HS-5 (cell line): ENCODE measurements at places on chromosomes 3 and 15.

DNA sequence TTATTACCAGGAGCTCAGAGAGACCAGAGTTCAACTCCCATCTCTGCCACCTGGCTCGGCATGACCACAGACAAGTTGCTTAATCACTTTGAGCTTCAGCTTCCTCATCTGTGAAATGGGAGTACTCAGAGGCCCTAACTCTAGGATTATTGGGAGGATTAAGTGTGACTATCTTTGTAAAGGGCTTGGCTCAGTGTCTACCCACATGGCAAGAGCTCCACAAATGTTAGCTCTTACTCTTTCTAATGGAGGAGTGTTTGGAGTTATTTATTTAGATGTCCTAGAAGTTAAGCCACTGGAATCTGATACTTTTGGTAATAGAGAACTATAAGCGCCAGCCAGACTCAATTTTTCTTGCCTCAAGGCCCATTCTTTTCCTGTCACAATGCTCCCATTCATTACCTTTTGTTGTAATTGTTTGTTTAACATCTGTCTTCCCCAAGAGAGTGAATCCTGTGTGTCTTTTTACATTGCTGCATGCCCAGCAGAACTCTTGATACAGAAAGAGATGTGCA, 12.3 kb upstream of the LMCD1 start:
- DNase-seq = no peak

- no peak for DNase-seq
These were observed 105.0 kb downstream of the IQCH start for GRCh38 chr15:67359431-67360079.

GRCh38 chr3:50155891-50156290, 767 bp downstream of the SEMA3F start:
- no peak for DNase-seq

GRCh38 chr3:38131621-38132369, 5.1 kb downstream of the ACAA1 start:
- no peak for DNase-seq

- no peak for DNase-seq
These were observed 66.6 kb downstream of the USF3 start for GRCh38 chr3:113629584-113630421.

DNA sequence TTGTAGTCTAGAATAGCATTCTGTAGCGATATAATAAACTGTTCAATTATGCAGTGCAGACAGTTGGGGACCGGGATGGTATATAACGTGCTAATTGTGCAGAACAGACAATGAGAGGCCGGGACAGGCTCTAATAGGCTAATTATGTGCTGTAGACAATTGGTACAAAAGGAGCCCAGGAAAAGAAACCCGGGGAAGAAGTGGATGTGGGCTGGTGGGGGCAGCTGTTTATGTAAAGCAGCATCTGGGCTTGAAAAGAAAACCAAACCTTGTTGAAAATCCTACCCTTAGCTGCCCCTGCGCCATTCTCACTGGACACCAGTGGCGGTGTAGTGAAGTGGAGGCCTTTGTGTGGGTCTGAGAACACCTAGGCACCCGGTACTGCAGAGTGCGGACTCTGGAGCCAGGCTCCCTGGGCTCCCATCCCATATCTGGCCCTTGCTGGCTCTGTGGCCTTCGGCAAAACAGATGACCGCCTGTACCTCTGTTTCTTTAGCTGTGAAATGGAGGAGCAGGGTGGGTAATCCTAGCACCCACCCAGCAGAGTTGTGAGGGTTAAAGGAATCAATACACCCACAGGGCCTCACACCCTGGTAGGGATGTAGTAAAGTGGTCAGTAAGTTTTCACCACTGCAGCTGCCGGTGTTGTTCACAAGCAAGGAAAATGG, 51.5 kb downstream of the CMTM6 start:
- no peak for DNase-seq

DNA sequence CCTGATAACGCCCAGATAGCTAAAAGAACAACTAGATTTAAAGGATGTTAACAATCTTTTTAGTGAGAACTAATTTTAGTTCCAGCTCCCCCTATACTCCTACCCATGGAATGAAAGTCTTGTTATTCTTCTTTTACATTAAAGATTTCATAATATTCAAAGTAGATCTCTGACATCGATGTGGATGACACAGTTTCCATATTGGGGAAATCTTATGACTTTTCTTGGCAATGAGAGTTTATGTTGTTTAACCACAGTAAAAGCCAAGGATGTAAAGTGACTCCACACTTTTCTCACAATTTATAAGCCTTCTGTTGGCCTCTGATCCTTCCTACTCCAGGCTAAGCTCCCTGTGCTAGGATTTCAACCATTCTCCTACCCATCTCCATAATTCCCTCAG, 332.6 kb upstream of the KCNMB2 start:
- DNase-seq = no peak

DNA sequence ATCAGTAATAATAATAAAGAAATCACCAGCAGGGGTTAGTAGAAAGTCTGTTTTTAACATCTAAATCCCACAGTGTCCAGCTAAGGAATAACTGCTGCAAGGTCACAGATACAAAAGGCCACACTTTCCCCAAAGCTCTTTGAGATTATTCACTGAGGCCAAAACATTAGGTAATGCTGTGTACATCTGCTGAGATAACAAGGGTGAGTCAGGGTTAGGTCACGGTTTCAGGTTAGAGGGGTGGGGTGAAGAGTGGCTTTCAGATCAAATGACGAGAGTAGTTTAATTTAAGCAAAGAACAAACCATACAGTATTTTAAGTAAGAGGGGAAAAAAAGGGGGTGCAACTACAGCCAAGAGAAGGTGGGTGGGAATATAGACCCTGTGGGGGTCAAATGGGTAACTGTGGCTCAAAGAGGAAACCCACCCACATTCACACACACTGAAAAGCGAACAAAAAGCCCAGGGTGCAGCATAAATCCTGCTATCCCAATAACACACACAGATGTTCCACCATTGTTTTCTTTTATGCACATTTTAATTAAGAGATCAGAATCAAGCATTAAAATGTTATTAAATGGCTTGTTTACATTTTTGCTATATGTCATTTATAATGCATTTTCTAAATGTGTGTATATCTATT, 412.9 kb downstream of the TIGIT start:
- DNase-seq = peak; percentile 60

DNA sequence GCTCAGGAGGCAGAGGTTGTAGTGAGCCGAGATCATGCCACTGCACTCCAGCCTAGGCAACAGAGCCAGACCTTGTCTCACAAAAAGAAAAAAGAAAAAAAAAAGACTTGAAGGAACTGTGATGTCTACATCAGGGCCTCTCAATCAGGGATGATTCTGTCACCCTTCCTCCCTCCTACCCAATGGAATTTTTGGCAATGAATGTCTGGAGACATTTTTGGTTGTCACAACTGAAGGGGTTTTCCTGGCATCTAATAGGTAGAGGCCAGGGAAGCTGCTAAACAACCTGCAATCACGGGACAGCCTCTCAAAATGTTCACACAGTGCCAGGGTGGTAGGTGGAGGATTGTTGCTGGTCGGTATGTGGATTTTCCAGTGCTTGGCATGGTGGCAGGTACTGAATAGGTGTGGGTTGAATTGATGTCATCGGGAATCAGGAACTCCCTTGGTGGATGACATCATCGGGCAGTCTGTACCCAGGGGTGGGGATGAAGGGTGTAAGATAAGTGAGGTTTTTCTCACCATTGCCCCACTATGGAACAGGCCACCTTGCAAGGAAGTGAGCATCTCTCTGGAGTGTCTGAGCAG, 71.3 kb downstream of the MESD start:
- no peak for DNase-seq

GRCh38 chr3:177300039-177300833, 103.0 kb upstream of the TBL1XR1 start:
- no peak for DNase-seq

- no peak for DNase-seq
These were observed 2.2 kb downstream of the DYNLT2B start for GRCh38 chr3:196315821-196316220.

- DNase-seq = no peak
These were observed 4.1 kb upstream of the AMOTL2 start for GRCh38 chr3:134378384-134378783.

- no peak for DNase-seq
These were observed 54.9 kb downstream of the KIF9 start for GRCh38 chr3:47227678-47228077.

- no peak for DNase-seq
These were observed 16.3 kb upstream of the VPS8 start for GRCh38 chr3:184795522-184796190.

- DNase-seq = no peak
These were observed 289.0 kb upstream of the RASGRP1 start for GRCh38 chr15:38853608-38854007.

GRCh38 chr3:152524198-152525140, 255.7 kb downstream of the MBNL1 start:
- DNase-seq = peak; percentile 22
